Fibroblast of the aortic adventitia (primary cell): ENCODE measurements at places on chromosomes 6 and 20.

GRCh38 chr20:35563834-35564233, 22.0 kb downstream of the ERGIC3 start:
- DNase-seq: no peak

DNA sequence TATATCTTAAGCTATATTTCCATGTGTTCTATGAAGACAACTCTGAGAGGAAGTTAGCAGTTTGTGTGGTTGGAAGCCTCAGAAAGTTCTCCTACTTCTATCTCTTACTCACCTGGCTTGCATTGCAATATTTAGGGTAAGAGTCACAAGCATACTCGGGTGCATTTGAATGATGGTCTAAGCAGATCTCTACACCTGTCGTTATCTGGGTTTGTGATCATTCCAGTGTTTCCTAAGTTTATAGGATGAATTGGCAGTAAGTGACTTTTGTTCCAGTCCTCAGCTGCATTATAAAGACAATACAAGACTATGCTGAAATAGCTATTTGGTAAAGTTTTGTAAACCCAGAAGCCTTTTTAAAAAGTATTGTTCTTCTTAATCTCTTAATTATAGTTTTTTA, 36.9 kb downstream of the CBFA2T2 start:
- DNase-seq: no peak

DNA sequence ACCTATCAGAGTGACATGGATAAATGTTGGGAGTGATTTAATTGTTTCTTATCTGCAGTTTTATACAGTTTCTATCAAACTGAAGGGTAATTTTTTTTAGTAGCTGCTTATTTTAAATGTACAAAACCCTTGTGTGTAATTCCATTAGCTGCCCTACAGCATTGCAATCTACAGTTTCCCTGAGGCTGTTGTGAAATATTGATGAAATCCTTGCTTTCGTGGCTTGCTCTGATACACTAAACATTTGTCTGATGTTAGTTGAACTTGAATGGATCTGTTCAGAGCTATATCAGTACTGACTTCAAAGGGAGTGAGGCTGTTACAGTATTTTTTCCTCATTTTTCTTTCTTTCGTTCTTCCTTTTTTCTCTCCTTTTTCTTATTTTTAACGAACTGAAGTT, 255.4 kb downstream of the TSHZ2 start:
- DNase-seq: peak; percentile 6

DNA sequence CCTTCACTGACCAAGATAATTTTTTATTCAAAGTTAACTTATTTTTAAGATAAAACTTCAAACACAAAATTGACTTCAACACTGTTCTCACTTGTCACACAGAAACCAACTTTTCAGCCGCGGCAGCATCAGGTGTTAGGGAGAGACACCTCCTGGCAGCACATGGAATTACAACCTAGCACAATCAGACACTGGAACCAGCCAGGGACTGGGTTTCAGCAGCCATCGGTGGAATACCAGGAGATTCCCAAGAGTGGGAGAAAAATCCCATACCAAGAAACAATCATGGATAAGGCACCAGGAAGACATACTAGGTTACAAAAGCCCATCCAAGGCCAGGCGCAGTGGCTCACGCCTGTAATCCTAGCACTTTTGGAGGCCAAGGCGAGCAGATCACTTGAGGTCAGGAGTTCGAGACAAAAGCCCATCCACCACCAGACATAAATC, 70.0 kb downstream of the SNX5 start:
- DNase-seq: peak; percentile 84

- DNase-seq: no peak
These were observed 53.3 kb downstream of the SLC22A23 start for GRCh38 chr6:3403238-3404173.
